CD4-positive, alpha-beta memory T cell (primary cell): ENCODE measurements at places on chromosomes 7 and 10.

- DNase-seq = no peak
Measured at GRCh38 chr7:140841166-140841715, 83.5 kb downstream of the BRAF start.

- no peak for DNase-seq
Measured at GRCh38 chr7:18361756-18362155, 133.8 kb upstream of the HDAC9 start.

DNA sequence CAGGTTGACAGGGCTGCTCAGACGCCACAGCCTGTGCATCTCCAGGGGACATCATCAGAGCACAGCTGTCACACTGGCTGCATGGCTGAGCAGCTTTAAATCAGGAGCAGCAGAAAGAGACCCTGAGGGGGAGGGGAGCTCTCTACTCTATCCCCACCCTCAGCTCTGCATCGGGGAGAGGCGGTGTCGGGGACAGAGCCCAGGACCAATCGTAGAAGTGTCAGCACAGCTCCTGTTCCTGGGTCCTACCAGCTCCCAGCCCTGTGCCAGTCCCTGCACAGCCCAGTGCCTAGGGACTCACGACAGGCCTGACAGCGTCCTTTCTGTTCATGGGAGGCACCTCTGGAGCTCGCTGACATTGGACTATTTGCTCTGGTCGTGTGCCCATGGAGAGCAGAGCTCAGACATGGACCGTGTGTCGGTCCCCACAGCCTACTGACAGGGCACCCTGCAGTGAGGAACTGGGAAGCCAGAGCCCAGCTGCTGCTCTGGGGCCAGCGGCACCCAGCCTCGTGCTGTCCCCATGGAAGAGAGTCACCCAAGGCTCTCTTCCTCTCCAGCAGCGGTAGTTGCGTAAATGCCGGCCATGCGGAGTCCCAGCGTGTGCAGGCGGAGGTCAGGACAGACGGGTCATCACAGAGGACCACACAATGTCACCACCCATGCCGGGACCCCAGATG, 20.4 kb upstream of the ANTXRL start:
- no peak for DNase-seq

DNA sequence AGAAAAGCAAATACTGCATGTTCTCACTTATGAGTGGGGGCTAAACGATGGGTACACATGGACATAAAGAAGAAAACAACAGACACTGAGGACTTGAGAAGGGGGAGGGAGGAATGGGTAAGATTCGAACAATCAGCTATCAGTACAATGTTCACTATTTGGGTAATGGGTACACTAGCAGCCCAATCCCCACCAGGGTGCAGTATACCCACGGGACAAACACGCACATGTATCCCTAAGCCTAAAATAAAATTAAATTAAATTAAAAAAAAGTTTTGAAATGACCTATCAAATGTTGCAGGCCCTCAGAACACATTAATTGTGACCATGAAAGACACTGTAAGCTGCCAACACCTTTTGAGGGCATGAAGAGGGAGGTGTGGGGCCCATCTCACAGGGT, 316.0 kb downstream of the WDR37 start:
- no peak for DNase-seq

GRCh38 chr7:3312583-3312982, 11.5 kb downstream of the SDK1 start:
- no peak for DNase-seq

GRCh38 chr10:132899054-132899750, 43.2 kb downstream of the CFAP46 start:
- DNase-seq = no peak

- no peak for DNase-seq
Measured at GRCh38 chr10:50439187-50439586, 184.6 kb downstream of the SGMS1 start.

DNA sequence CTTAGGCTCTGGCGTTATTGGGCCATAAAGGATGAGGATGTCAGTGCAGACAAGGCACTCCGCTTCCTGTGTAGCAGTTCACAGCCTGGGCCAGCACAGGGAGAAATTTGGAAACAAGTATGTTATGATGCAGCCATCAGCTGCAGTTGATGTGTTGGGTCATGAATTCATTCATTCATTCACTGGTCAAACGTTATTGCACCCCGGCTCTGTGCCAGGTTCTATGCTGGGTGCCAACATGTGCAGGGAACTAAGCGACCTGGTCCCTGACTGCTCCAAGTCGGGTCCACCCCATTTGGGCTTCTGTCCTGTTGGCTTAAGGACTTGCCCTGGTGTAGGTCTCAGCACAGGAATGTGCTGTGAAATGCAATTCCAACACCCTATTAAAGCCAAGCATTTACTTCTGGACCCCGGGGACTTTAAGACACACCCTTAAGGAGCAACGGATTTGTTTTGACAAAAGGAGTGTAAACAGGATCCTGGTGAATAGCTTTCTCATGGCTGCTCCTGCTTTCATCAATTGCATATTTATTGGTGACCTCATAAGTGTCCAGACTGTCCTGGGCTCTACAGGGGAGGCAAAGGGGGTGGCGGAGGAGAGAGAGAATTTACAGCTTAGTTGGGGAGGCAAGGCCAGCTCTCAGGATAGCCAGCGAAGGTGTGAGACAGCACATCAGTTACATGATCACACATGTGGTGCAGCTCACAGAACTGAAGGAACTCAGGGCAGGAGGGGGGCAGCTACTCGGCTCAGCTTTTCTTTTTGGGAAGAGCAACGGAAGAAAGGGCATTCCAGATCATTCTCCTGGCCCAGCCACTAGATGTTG, 158.6 kb downstream of the GRK5 start:
- no peak for DNase-seq

GRCh38 chr10:13873196-13873595, 286.4 kb downstream of the PRPF18 start:
- DNase-seq = no peak

DNA sequence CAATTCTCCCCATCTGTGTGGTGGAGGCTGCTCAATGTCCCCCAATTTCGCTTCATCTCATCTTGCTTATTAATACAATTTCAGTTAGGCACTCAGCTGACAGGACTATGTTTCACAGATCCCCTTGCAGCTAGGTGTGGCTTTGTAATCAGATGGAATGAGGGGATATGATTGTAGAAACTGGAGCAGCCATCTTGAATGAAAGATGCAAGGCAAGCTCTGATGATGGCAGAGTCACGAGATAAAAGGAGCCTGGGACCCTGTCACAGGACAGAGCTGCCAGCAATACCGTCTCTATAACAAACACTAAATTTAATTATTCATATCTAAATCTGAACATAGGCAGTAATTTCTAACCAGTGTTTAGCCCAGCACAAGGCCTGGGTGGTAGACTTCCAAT, 991 bp upstream of the DLD start:
- no peak for DNase-seq

- DNase-seq = no peak
Measured at GRCh38 chr10:114932225-114932624, 5.8 kb upstream of the TRUB1 start.

- DNase-seq = no peak
Measured at GRCh38 chr7:90846192-90846591, 250.1 kb downstream of the CDK14 start.

DNA sequence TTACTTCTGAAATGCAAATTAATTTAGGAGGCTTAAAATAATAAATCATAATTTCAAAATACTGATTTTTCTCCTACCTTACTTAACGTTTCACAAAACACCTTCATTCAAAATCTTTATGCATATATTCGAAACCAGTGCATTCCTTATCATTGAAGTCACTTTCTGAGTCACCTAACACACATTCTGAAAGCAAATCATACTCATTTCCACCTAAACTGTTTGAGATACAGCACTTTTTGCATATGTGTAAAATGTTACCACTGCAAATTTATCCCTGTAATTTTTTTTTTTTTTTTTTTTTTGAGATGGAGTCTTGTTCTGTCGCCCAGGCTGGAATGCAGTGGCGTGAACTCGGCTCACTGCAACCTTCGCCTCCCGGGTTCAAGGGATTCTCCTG, 15.7 kb downstream of the PPP3CB start:
- DNase-seq = no peak

- no peak for DNase-seq
Measured at GRCh38 chr7:18680576-18680975, 185.0 kb downstream of the HDAC9 start.
